A673 (cell line): ENCODE measurements at places on chromosomes 4 and X.

DNA sequence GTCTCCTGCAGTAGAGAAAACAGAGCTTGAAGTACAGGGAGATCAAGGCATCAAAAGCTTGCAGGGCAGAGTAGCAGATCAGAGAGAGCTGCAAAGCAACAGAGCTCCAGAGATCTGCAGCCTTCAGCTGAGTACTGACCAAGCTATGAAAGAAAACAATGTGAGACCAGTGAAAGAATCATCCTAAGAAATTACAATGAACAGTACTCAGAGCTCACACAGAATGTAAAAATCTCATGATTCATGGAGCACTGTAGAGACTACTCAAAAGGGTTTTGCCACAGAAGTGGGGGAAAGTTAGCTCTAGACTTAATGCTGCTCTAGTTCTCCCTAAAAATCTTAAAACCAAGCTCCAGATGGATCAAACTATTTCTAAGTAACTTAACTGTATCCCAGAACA is 80.0 kb upstream of the MAB21L2 start:
- DNase-seq: no peak

DNA sequence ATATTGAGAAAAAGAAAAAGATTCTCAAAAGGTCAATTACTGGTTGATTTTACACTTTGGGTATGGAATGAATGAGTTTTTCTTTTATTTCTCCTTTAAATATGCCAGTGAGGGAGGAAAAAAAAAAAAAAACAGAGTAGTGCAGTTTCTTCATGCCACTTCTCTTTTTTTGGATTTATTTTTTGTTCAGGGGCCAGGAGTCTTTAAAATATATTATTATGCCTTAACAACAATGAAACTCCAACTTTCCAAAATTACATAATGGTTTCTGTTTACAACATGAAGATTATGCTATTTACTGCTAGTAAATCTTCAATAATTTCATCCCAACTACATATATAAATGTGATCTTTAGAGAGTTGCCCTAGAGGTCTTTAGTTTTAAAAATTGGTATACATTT is 31.9 kb downstream of the DTHD1 start:
- no peak for DNase-seq

GRCh38 chr4:116058129-116058528 is 944.7 kb upstream of the NDST4 start:
- DNase-seq: no peak

GRCh38 chrX:96576368-96576767 is 108.3 kb upstream of the DIAPH2 start:
- no peak for DNase-seq

DNA sequence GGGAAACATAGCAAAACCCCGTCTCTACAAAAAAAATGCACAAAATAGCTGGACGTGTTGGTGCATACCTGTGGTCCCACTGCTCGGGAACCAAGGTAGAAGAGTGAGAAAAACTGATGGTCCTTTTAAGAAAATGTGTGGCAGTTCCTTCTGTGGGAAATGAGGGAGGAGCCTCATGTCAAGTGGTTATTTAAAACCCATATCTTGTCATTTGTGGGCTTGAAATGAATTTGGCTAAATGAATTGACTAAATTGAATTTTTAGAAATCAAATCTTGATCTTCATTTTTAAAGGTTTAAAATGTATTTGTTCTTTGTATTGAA is 16.2 kb upstream of the LAMP2 start:
- no peak for DNase-seq

DNA sequence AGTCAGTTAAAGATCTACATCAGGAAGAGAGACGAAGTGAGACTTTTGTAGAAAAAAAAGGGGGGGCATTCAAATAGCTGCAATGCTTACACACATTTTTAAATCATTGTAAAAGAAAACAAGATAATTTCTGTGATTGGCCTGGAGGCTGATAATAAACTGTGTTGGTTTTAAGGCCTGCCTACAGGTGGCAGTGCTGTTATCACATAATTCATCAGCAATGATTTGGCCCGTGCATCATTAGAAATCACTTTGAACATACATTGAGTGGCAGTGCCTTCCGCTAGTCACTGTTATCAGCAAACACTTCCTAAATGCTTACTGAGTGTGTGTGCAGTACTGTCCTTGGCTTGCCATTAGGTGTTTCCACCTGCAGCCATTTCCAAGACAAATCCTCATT is 831.9 kb downstream of the TRIML1 start:
- DNase-seq: peak; percentile 50

- DNase-seq: peak; percentile 73
Observed at GRCh38 chr4:74123065-74123728, 24.2 kb upstream of the CXCL2 start.

- no peak for DNase-seq
Observed at GRCh38 chr4:659851-660250, 14.2 kb downstream of the ATP5ME start.

GRCh38 chr4:186271081-186271678 is 5.2 kb downstream of the F11 start:
- no peak for DNase-seq

- no peak for DNase-seq
Observed at GRCh38 chr4:16498978-16499377, 272.7 kb upstream of the TAPT1 start.

DNA sequence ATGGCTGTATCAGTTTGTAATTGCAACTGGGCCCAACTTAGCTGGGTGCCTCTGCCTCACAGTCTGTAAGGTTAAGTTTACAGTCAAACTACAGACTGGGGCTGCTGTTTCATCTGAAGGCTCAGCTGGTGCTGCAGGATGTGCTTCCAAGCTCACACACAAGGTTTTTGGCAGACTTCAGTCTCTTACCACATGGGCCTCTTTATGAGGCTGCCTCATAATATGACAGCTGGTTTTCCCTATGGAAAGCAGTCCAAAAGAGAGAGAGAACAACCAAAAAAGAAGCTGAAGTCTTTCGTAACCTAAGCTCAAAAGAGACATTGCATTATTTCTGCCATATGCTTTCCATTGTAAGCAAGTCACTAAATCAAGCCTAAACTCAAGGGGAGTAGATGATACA is 271.7 kb downstream of the DCTD start:
- no peak for DNase-seq

DNA sequence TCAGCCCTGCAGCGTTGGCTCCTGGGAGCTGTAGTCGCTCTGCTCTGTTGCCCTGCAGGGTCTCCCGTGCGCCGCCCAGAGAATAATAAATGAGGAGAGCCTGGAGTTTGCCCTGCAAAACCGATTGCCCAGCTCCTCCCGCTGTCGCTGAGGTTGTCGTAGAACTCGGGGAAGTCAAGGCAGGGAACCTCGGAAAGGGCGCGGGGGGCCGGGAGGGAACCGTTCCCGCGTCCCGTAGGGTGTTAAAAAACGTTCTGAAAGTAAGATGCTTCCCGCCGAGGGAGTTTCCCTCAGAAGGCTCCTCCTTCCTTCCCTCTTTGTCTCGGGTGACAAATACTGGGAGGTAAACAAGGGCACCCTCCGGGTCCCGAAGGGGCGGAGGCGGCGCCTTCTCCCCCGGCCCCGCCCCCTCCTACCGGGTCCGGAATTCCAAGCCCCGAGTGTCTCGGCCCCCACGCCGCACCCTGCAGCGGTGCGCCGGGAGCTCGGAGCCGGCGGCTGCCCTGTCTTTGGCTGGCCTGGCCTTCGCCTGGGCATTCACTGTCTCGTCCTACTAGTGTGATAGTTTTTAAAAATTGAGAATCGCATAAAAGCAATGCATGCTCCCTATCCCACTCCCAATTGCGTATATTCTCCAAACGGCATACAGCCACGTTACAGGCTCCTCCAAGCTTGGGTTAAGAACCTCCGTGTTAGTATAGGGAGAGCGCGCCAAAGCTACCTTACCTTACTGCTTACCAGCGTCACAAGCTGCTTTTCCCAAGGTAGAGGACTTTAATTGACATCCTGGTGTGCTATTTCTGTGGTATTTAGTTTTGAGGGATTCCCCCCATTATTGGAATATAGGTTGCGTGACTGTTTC is 964 bp upstream of the HMGB2 start:
- DNase-seq: peak; percentile 97

DNA sequence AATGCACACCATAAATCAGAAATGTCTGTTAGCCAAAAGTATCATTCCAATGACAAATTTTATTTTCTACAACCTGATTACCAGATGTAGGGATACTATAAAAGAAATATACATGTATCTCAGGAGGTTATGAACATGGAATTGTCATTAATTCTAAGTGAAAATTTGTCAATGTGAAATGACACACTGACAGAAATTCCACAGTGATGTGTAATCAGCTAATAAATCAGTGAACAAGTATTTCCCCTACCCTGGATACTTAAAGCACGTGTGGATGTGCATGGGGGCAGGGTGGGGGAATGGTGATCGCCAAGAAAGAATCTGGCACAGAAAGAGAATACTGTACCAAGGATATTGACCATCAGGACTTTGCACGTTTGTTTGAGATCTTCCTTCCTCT is 123.6 kb downstream of the SH3RF1 start:
- DNase-seq: peak; percentile 45

- no peak for DNase-seq
Observed at GRCh38 chr4:82287720-82288119, 86.1 kb downstream of the HNRNPD start.

DNA sequence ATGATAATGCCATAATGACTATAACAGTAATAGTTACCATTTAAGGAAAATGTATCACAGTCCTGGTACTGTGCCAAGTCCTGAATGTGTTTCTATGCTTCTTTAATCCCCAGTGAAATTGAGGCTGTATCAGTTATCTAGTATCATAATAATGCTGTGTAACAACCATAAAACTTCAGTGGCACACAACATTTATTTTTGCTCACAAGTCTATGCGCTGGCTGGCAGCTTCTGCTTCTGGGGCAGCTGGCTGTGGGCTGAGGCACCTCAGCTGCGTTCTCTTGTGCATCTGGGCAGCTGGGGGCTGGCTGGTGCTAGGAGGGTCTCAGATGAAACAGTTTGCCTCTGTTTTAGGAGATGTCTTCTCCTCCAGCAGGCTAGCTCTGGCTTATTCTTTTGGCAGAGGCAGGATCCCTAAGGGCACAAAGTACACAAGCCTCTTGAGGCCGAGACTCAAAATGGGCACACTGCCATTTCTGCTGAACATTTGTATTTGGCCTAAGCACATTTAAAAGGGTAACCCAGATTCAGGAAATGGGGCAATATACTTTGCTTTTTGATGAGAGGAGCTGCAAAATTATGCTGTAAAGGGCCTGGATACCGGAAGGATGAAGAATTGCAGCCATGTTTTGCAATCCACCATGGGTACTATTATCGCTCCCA is 62.6 kb upstream of the DHX15 start:
- no peak for DNase-seq

DNA sequence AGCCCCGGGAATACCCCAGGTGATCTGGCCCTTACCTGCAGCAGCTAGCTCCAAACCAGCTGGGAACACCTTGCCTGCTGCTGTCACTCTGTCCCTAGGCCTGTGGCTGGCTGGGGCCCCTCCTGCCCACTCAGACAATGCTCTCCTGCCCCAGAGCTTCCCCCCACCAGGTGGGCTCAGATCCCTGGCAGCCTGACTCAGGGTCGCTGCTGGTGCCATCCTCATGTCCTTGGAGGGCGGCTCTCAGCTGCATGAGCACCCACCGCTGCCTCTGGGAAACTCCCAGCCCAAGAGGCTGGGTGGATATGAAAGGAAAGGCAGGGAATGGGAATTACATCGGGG is 15.8 kb downstream of the C4orf50 start:
- no peak for DNase-seq

- no peak for DNase-seq
Observed at GRCh38 chr4:89617317-89617716, 219.6 kb downstream of the SNCA start.

GRCh38 chr4:129358571-129358970 is 262.6 kb downstream of the C4orf33 start:
- DNase-seq: peak; percentile 13

DNA sequence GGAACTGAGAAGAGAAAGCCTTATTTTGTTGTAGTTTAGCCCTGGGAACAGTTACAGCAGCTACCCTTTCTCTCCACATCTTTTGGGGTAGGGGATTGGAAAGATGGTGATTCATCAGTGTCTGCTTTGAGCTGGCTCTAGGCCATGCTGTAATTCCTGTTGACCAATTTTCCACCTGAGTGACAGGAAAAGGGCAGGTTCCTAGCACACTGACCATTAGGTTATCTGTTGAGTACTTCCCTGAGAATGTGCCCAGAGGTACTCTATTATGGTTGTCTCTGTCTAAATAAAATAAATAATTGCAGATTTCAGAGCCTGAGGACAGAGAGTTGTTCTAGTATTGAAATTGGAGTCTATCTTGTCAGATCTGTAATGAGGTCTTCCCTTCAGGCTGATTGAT is 109.0 kb downstream of the ENOX2 start:
- no peak for DNase-seq

- DNase-seq: no peak
Observed at GRCh38 chr4:15025693-15026092, 23.4 kb downstream of the CPEB2 start.

DNA sequence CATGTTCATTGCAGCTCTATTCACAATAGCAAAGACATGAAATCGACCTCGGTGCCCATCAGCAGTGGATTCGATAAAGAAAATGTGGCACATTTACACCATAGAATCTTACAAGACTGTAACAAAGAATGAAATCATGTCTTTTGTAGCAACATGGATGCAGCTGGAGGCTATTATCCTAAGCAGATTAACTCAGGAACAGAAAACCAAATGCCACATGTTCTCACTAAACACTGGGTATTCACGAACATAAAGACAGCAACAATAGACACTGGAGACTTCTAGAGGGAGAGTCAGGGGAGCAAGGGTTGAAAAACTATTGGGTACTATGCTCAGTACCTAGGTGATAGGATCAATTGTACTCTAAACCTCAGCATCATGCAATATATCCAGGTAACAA is 180.5 kb downstream of the PPP1R2C start:
- no peak for DNase-seq

- no peak for DNase-seq
Observed at GRCh38 chrX:110734894-110735541, 60.6 kb downstream of the CHRDL1 start.

GRCh38 chrX:80139564-80139963 is 125.0 kb downstream of the TBX22 start:
- no peak for DNase-seq

- peak; percentile 45 for DNase-seq
Observed at GRCh38 chr4:106854569-106855351, 181.4 kb downstream of the DKK2 start.

GRCh38 chr4:164876700-164877324 is at the start of gene APELA:
TSS of gene APELA (plus strand) at chr4:164877178. CDS start at chr4:164877332, 154 bp downstream.
- DNase-seq: peak; percentile 65

DNA sequence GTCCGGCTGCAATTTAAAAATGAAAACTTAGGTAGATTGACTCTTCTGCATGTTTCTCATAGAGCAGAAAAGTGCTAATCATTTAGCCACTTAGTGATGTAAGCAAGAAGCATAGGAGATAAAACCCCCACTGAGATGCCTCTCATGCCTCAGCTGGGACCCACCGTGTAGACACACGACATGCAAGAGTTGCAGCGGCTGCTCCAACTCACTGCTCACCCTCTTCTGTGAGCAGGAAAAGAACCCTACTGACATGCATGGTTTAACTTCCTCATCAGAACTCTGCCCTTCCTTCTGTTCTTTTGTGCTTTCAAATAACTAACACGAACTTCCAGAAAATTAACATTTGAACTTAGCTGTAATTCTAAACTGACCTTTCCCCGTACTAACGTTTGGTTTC is 41.0 kb downstream of the MAP7D3 start:
- no peak for DNase-seq

GRCh38 chr4:61590881-61591280 is 390.8 kb downstream of the ADGRL3 start:
- no peak for DNase-seq
